MM.1S (cell line): ENCODE measurements at places on chromosomes 7 and 10.
A peak's percentile ranks its signal among the peaks of the same experiment; 100 is the strongest.

DNA sequence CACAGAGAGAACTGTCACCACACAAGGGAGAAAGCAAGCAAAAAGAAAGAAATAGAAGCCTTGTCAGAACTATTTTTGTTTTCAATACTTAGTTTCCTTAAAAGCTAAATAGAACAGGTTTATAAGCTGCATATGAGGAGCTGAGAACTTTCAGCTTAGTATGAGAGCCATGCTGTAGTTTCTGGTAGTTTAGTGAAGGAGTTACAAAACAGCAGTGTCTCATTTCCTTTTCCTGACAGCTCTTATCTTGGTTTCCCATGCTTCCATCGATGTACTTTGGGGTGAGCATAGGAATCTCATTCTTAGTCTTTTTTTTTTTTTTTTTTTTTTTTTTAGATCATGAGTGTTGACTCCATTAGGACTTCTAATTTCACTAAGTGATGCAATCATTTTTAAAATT lies 8.6 kb upstream of the CHRM2 start:
- no peak for DNase-seq
- H3K27me3 ChIP-seq: no peaks in the 10 kb centered on the region
- no peaks in the 10 kb centered on the region for H3K4me1 ChIP-seq
- H3K27ac ChIP-seq: no peak overlapping the region; the same call in 1 of the 2 replicates
- H3K4me3 ChIP-seq: no peak overlapping the region

- H3K27ac ChIP-seq: no peak overlapping the region
- no peak overlapping the region for H3K4me3 ChIP-seq
These were observed 72.8 kb upstream of the DDC start for GRCh38 chr7:50637725-50638643.

DNA sequence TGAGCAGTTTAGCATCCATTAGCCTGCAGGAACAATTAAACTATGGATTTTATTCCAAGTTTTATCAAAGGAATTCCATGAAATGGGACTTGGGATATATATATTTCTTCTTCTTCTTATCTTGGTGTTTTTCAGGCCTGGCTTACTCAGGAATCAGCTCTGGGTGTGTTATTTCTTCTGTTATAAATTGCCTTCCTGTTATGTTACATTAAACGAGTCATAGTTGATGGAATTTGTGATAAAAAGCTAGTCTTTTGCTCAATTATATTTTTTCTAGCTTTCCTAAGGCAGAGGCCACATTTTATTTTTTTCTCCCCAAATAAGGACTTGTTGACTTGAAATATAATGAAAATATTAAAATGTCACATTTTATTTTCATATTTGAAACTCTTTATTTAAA lies 141.3 kb downstream of the EPC1 start:
- no peaks in the 10 kb centered on the region for H3K27me3 ChIP-seq
- DNase-seq: no peak
- H3K4me1 ChIP-seq: no peaks in the 10 kb centered on the region
- H3K4me3 ChIP-seq: no peak overlapping the region
- H3K27ac ChIP-seq: no peak overlapping the region
- H3K36me3 ChIP-seq: no peaks in the 10 kb centered on the region

GRCh38 chr10:97320480-97321031 lies 1.5 kb downstream of the FRAT1 start:
- no peak for DNase-seq
- peak overlapping the region; percentile 71 for H3K4me3 ChIP-seq
- H3K4me1 ChIP-seq: 0 out of 2 replicates have a peak, but pooled peaks cover 5% of the 10 kb centered on the region
- H3K27ac ChIP-seq: no peak overlapping the region
- no peaks in the 10 kb centered on the region for H3K27me3 ChIP-seq

DNA sequence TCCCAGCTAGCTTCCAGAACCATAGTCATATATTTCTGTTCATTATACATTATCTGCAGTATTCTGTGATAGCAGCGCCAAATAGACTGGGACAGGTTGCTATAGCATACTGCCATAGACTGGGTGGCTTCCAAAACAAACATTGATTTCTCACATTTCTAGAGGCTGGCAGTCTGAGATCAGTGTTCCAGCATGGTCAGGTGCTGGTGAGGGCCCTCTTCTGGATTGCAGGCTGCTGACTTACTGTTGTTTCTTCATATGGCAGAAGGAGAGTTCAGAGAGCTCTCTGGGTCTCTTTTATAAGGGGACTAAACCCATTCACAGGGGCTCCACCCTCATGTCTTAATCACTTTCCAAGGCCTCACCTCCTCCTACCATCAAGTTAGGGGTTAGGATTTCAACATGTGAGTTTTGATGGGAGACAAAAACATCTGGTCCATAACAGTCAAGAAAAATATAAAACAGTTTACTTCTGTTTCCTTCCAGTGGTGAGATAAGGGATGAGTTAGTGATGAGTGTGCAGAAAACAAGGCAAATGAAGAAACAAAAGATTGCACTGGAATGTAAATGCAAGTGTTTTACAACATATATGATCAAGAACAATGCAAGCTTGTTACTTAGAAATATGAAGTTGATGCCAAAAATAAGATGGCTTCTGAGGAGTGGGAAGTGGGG lies 399.0 kb upstream of the C7orf33 start:
- no peaks in the 10 kb centered on the region for H3K27me3 ChIP-seq
- H3K4me1 ChIP-seq: no peaks in the 10 kb centered on the region
- H3K36me3 ChIP-seq: no peaks in the 10 kb centered on the region

DNA sequence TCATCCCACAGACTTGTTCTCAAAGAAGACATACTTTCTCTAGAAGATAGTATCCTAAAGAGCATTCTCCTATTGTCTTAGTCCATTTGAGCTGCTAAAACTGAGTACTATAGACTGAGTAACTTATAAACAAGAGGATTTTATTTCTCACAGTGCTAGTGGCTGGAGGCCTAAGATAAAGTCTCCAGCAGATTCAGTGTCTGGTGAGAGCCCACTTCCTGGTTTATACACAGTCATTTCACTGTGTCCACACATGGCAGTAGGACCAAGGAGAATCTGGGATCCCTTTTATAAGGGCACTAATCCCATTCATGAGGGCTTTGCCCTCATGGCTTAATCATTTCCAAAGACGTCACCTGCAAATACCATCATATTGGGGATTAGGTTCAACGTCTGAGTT lies 68.7 kb downstream of the LRRC17 start:
- no peak for DNase-seq
- no peaks in the 10 kb centered on the region for H3K4me1 ChIP-seq
- H3K27me3 ChIP-seq: no peaks in the 10 kb centered on the region
- H3K36me3 ChIP-seq: no peaks in the 10 kb centered on the region

- H3K4me3 ChIP-seq: no peak overlapping the region
- peak; percentile 43 for DNase-seq
- no peaks in the 10 kb centered on the region for H3K36me3 ChIP-seq
- no peak overlapping the region for H3K27ac ChIP-seq
- H3K4me1 ChIP-seq: no peaks in the 10 kb centered on the region
These were observed 12.7 kb upstream of the BTBD16 start for GRCh38 chr10:122258136-122259074.

GRCh38 chr10:23005150-23005549 lies 77.3 kb downstream of the ARMC3 start:
- no peak overlapping the region for H3K27ac ChIP-seq
- no peaks in the 10 kb centered on the region for H3K4me1 ChIP-seq
- no peaks in the 10 kb centered on the region for H3K36me3 ChIP-seq
- DNase-seq: no peak
- no peaks in the 10 kb centered on the region for H3K27me3 ChIP-seq
